T-cell (primary cell): ENCODE measurements at places on chromosomes 3 and 15.

DNA sequence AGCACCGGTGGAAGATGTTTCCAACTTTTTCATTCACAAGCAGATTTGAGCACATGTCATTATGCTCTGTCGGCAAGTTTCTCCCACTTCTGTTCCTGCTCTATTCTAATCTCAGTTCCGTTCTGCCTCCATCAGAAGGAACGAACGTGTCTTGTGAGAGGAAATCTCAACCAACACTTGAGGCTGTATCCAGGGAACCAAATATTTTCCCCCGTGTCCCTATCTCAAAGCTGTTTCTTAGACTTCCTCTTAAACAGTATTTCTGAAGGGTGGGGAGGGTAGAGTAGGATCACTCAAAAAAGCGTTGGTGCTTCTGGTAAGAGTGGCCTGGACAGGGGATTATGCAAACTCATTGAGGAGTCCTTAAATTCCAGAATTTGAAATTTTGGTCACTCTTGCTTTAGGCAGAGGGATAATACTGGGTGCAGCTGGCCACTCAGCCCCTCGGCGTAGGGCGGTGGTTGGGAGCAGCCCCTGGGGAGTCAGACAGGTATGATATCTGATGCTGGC is 54.9 kb downstream of the FRMD4B start:
- DNase-seq = no peak

DNA sequence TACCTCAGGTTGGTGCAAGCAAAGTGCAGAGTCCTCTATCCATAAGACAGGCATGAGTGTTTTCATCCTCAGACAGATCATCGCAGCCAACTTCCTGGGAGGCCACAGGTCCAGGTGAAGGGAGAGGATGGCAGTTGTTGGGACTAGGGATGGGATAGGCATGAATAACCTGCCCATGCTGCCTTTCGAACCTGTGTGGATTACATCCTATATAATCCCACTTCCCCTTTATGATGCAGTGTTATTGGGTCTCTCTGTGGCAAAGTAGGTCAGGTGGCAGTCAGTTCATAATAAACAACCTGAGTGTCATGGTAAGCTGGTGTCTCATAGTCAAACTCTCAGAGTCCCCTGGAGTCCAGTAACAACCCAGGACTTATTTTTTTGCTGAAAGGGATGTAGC is 40.4 kb downstream of the CCR3 start:
- DNase-seq = no peak

DNA sequence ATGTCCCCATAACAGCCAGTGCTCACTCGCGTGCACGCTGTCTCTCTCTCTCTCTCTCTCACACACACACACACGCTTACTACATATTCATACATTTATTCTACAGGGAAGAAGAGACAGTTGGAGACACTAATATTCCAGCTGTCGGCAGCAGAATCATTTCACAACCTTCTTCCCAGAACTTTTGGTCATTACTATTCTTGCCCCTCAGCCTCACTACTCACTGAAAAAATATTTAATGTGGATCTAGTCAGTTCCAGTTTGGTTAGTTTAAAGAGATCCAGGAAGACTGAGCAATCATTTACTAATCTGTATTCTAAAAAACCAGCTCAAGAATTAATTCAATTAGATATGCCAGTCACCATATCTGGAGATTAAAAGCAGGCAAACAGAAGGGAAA is 394.9 kb downstream of the PTPRG start:
- DNase-seq = no peak

- no peak for DNase-seq
These were observed 22.1 kb downstream of the SUSD5 start for GRCh38 chr3:33196538-33196937.

DNA sequence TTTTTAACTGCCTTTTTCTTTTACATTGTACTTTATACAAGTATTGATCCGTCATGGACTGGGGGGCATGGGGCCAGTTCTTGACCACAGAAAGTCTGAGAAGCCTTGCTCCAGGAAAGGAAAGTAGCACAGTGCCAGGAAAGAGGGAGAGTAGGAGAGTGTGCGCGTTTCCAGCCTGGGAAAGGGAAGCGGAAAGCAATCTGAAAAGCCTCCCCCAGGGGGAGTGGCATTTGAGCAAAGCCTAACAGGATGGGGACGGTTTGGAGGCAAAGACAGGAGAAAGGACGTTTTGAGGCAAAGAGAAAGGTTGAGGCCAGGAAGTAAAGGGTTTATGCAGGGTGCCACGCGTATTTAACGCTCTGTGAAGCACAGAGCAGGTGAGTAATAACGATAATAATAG is 116.9 kb downstream of the RORA start:
- no peak for DNase-seq

DNA sequence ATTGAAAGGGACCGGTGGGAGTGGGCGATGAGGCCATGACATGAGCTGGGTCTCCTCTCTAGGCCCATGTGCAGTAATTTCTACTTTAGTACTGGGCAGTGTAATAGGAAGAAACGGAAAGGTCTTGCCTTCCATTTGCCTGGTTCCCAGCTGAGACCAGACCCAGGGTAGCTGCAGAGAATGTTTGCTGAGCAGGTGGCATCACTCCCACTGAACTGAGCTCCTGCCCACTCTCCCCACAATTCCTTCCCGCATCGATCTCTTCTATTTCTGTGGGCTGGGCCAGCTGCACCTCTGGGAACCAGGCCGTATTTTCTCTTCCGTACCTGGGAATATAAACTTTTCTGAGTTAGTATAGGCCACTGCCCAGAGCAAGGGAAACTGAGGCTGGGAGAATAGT is 15.8 kb downstream of the ESYT3 start:
- no peak for DNase-seq

- no peak for DNase-seq
These were observed 49.4 kb upstream of the SYNPR start for GRCh38 chr3:63228677-63229076.

DNA sequence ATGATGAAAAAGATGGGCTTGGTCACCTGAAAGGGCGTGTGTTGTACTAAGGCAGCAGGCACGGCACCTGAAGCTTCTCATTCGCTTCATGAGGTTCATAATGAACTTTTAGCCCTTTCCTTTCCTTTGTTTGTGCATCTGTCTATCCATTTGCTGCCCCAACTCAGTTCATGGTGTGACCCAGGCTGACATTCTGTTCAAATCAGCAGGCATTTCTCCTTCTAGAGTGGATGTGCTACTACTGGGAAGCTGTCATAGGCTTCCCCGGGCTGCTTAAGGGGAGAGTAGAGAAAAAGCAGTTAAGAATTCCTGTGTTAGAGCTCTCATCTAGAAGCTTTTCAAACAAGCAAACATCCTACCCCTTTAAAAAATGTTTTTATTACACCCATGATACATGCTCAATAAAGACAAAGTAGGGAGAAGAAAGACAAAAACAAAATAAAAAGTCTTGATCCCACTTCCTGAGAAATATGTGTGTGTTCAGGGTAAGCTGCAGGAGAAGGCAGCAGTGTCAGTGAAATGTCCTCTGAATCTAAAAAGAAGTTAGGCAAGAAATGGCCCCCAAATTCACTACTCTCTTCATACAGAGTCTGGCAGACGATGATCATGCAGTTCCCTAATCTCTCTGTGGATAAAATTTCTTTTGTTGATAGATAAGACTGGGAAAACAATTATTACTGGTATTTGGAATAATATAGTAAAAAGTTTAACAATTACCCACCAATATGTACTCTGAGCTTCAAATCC is 136.9 kb upstream of the PFN2 start:
- no peak for DNase-seq

GRCh38 chr3:177753451-177754155 is 556.3 kb upstream of the TBL1XR1 start:
- no peak for DNase-seq

- DNase-seq = no peak
These were observed 100.0 kb upstream of the KBTBD8 start for GRCh38 chr3:66898155-66898554.

DNA sequence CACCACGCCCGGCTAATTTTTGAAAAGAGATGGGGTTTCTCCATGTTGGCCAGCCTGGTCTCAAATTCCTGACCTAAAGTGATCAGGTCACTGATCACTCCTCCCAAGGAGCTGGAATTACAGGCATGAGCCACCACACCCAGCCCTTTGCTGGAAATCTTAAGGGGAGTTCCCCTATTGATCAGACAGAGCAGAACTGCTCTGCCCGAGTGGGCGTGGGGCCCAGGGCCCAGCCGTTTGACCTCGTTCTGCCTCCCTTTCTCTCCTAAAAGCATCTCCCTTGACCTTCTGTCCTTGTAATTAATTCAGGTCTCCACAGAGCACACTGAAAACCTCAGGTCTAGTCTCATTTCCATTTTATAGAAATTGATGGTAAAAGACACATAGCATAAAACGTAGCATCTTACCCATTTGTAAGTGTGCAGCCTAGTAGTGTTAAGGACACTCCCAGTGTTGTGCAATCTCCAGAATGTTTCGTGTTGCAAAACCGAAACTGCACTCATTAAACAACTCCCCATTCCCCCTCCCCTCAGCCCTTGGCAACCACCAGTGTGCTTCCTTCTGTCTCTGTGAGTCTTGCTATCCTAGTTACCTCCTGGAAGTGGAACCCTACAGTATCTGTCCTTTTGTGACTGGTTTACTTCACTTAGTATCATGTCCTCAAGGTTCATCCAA is 89.3 kb downstream of the SLCO3A1 start:
- peak; percentile 55 for DNase-seq

- DNase-seq = no peak
These were observed 378.7 kb downstream of the MCTP2 start for GRCh38 chr15:94610069-94610468.

DNA sequence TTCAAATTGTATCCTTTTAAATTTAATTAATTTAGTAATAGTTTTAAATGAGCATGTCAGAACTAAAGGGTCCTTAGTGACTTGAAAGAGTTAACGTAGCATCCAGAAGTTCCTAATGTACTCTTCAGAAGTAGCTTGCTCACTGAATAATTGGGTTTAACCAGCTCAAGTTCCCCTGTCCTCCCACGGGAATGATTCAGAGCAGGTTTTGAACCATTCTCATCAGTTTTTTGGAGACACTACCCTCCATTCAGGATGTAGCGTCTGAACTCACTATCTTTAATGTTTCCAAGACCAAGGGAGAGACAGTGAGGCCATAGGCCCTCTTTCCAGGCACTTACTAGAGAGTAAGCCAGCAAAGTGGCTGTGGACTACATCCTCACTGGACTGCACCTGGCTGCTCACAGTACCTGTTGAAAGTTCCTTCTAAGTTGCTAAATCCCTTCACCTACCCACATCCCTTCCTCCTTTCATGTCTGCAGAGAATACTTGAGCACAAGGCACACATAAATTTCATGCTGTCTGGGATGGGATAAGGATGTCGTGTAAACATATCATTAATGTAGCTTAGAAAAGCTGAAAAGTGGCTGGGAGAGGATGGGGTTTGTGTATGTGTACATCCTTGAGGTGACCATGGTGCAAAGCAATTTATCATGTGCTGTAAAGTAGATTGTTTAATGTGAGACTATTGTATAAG is 146.3 kb downstream of the PLCL2 start:
- DNase-seq = no peak

DNA sequence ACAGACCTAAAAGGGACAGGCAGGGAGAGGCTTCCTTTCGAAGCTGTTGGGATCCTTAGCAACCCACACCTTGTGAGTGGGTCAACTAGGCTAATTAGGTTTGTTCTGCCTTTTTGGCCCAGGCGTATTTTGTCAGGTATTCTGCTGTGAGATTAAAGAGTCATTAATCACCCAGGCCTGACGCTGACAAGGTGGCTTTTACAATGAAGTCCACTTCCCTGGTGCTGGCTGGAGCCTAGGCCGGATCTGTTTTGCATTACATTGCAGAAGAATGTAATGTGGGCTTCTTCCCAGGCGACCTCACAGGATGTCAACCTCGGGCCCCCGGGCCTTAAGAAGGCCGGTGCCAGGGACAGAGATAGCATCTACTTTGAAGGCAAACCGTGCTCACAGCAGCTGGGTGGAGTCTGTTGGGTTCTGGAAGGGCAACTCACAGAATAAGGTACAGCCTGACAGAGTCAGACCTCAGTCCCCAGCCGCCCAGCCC is 76.9 kb downstream of the HES1 start:
- DNase-seq = no peak

DNA sequence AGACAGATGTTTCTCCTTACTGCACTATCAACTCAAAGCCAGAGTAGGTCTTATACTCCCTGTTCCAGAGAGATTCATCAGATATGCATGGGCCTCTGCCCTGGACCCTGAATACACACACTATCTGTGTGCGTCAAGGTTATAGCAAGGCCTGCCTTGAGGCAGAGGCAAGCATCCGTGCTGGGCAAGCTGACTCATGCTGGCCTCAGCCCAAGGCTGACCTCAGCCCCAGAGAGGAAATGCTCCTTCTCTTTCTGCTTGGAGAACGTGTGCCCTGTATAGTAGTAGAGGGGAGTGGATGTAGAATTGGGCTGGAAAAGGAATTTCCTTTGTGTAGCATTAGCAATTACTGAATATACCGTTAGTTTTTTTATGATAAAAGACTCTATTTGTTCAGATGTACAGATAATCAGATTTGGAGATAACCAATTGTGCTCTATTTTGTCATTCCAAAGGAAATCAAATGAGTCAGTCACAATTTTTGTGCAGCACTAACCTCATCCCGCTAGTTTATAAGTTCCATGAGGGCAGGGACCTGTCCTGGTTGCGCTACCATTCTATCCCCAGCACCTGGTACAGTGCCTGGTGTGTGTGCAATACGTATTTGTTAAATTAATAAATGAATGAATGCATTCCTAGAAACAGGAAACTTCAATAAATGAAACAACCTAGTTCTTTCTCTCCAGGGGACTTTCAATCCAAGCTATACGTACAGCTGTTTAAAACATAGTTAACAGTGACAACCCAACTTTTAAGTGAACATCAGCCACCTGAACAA is 13.3 kb upstream of the PAQR9 start:
- DNase-seq = no peak

DNA sequence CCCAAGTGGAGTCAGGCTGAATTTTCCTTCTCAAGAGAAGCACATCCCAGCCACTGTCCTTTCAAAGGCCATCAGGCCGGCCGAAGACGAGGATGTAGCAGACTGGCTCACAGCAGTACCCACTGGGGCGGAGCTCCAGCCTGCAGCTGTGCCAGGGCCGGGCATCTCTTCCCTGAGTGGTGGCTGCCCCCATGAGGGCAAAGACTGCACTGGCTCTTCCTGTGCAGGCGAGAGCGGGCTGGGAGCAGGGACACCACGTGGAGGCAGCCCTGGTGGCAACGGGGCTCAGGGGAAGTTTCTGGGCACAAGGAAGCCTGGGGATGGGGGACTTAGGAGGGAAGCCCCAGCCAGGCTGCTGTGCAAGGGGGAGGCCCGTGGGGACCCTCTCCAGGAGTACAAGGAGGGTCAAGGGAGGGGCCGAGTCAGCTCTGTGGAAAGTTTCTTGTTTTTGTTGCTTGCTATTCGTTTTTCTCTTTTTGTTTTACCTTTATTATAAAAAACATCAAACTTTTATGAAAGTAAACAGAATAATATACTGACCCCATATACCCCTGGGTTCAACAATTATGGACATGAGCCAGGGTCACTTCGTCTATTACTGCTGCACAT is 66.1 kb downstream of the RPN1 start:
- DNase-seq = peak; percentile 10

GRCh38 chr3:63818282-63819150 is 583 bp upstream of the C3orf49 start:
- DNase-seq = peak; percentile 37
